Activated T-helper 1 cell treated with anti-CD3 and anti-CD28 coated beads, Interleukin-12 subunit alpha, Interleukin-12 subunit beta, Interleukin-2, Interleukin-4 antibody, amounts not matched to agents 30 ng/mL and 10 ng/mL and 1 ng/mL, durations not matched to agents 14 hours and 24 hours and 36 hours (primary cell): ENCODE measurements at places on chromosomes 2 and 18. TPM values are rescaled to one million over a fixed set of nuclear protein-coding genes. Genes with fewer than 3 reads are reported as not detected.

GRCh38 chr2:172234716-172235691 is 132.3 kb upstream of the DLX2 start:
- DNase-seq = no peak

DNA sequence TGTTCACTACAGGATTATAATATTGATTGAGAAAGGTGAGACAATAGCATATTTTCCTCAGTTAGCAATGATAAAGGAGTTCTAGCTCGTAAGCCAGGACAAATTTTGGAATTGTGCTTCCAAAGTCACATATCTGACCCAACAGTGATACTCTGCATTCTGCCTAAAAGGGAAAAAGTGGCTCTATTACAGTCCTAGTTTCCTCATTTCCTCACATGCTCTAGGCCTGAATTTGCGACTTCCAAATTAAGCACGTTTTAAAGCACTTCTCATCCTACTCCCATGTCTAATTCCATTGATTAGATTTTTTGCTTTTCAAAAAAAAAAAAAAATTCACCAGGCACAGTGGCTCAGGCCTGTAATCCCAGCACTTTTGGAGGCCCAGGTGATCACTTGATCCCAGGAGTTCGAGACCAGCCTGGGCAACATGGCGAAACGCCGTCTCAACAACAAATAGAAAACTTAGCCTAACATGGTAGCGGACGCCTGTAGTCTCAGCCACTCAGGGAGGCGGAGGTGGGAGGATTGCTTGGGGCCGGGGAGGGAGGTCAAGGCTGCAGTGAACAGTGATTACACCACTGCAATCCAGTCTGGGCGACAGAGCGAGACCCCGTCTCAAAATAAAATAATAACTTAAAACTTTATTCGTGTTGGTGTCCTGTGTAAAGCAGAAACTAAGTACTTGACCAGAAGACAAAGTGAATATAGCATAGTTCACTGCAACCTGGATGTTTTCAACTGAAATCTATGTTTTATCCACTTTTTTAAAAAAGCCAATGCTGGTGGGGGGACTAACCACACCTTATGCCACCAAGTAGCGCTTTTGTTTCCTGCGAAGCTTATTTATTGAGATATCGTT is 1.5 kb downstream of the ESCO1 start:
- no peak for DNase-seq

- DNase-seq = no peak
These were observed 94.9 kb downstream of the MBD2 start for GRCh38 chr18:54129448-54130067.

DNA sequence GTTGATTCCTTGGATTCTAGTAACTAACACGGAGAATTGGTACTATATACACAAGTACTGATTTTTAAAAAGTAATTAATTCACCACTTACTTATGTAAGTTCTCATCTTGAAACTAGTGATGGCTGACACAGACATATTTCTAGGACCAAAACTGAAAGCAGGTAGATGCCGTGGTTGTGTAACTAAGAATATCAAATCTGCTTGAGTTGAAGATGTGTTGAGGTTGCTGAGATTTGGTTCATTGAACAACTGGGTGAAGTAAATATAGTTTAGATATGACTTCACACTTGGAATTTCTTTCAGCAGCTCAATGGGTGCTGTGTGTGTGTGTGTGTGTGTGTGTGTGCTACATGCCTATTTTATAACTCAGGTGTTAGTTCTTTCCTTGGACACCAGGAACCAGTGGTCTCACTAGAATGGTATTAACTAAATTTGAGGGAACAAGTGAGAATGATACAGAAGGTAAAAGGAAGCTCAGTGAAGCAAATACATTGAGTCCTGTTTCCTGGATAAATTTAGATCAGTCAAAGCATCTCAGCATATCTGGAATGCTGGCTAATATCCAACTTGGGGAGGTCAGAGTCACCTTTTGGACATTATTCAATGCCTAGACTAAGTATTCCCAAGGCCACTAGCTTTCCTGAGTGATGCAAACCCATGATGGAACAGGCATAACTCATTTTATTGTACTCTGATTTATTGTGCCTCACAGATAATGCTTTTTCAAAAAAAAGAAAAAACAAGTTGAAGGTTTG is 110.7 kb upstream of the ZEB2 start:
- DNase-seq = no peak

SOWAHC gene
- total RNA-seq = 0.24 and 0.31 TPM in 2 replicates

PPP1R1C gene
- total RNA-seq = not detected in 2 replicates

DNA sequence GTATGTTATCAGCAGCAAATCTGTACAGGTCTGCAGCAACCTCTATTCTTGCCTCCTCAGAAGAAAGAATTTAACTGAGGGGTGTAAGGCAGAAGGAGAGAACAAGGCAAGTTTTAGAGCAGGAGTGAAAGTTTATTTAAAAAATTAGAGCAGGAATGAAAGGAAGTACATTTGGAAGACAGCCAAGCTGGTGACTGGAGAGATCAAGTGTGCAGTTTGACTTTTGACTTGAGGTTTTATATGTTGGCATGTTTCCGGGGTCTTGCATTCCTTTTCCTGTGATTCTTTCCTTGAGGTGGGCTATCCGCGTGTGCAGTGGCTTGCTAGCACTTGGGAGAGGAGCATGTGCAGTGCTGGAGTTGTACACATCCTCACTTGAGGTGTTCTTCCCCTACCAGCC is 16.5 kb upstream of the CERS6 start:
- no peak for DNase-seq

GRCh38 chr2:151979694-151980093 is 119.2 kb downstream of the CACNB4 start:
- no peak for DNase-seq

DNA sequence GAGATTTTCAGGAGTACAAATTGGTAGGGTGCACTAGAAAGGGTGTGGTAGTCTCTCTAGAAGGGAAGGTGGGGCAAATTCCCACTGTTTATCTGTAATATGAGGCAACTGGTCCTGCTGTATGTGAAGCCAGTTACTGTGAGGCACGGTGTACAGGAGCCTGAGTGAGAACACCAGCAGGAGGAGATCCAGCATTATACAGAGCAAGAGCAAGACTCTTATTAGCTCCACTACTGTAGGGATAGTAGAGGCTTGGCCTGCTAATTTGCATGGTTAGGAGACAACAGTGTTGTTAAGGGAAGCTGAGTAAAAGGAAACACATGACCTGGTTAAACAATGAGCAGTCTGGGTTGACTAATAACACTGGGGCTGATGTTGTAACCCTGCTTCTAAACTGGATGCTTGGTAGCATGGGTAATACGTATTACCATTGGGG is 76.3 kb upstream of the WDSUB1 start:
- no peak for DNase-seq

DNAJC5G gene
- total RNA-seq = not detected in 2 replicates

DNA sequence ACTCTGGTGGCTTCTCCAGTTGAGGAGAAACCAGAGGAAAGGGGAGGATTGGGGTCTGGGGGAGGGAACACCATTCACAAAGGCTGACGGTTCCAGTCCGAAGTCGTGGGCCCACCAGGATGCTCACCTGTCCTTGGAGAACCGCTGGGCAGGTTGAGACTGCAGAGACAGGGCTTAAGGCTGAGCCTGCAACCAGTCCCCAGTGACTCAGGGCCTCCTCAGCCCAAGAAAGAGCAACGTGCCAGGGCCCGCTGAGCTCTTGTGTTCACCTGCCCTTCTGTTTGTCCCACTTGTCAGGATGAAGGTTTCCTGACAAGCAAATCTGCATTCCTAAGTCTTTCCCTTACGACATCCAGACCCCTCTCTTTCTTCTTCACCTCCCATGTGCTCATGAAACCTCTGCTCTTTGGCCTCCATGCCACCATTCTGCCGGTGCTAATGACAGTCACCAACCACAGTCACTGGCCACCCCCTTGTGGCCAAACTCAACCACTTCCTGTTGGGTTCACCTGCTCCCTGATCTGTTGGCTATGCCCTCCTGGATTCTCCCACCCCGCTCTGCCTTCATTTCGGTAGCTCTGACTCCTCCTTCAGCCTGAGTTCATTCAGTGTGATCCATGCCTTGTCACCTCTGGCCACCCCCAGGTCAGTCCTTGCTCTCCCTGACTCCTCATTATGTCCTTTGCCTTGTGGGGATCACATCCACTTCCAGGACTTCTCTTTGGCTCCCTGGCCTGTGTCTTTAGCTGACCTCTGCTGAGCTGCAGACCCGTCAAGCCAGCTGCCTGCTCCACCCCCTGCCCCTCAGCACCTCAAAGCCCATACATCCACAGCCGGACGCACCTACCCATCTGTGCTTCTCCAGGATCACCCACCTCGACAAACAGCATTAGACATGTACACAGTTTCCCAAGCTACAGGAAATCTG is 17.6 kb downstream of the EMX1 start:
- no peak for DNase-seq

- no peak for DNase-seq
These were observed 2.6 kb downstream of the CDH2 start for GRCh38 chr18:28174181-28174905.

CNOT9 gene
- total RNA-seq = 138 TPM in 2 replicates

- no peak for DNase-seq
These were observed 24.6 kb downstream of the CD302 start for GRCh38 chr2:159773426-159773825.
